ENCODE measurements at places on chromosomes 3 and 15.

- DNase-seq = no peak
These were observed 142.3 kb upstream of the CHL1 start for GRCh38 chr3:54240-54639.

DNA sequence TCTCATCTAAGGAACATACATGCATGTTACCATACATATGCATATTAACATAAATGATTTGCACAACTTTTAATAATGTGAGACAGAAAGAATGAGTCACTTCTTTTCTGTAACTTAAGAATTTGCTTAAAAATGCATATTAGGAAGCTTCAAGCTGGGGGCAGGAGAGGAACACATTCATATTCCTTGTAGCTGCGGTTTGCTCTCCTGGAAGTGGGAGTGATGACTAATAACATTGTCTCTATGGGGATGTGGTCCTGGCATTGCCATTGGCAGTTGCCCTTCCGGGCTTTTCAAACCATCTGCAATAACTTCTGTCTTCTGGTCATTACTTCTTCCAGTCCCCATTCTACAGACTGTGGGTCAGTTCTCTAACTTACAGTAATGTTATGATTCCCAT, 15.6 kb downstream of the CHST2 start:
- DNase-seq = no peak

- DNase-seq = no peak
These were observed 1044.2 kb downstream of the AGBL1 start for GRCh38 chr15:87123676-87124382.

DNA sequence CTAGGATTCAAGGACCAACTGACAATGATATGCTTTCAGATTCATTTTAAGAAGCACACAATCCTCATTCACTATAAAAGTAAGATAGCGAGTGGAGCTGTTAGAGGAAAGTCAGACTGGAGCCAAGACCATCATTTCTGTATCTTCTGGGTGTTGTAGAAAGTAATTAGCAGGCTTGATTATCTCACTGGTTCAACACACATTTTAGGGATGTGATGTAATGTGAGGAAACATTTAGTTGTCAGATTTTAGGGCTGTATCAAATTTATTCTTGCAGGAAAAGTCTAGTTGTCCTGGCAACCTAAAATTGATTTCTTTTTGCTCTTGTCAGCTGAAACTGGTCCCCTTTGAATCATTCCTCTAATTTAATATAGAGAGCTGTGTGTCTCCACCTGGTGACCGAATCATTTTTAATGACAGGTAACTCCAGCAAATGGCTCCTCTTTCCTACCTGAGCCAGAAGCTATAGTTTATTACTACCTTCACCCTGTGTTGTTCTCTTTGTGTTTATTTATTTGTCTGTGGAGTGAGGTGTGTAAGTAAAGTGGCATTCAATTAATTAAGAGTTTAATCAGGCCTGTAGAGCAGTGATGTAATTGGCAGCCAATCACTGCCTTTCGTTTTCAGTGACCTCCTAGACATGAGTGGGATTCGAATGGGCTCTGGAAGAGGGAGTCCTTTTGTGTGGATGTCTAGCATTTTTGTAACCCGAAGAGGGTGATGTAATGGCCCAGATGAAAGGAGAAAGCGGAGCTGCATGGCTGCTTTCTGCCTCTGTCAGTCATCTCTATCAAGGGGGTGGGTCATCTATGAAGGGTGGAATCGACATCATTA, 125.8 kb downstream of the LPP start:
- no peak for DNase-seq

GRCh38 chr3:71931922-71932321, 147.0 kb upstream of the PROK2 start:
- DNase-seq = no peak

- DNase-seq = no peak
These were observed 2.8 kb upstream of the VGLL3 start for GRCh38 chr3:86993704-86994103.

DNA sequence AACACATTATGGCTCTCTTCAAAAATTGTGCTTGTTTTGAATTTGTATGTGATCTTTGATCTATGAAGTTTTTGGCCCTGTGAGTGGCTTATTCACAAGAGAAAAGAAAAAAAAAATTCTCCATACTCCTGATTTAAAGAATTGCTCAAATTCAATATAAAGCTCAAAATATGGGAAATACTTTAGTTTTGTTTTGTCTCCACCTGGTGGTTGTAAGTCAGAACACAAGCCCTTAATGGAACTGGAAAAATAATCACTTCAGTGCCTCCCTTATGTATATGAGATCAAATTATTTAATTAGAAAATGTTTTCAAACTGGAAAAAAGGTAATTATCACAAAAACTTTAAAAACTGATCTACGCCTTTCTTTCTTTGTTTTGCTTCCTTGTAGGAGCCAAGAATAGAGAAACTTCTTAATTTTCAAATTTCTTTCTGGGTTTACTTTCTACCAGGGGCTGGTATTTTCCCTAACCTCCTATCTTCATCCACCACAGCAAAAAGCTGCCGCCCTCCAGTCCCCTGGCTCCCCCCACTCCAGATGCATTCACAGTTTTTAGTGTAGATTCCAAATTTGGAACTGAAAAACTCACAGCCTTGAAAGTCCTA, 50.6 kb downstream of the SERP1 start:
- no peak for DNase-seq

DNA sequence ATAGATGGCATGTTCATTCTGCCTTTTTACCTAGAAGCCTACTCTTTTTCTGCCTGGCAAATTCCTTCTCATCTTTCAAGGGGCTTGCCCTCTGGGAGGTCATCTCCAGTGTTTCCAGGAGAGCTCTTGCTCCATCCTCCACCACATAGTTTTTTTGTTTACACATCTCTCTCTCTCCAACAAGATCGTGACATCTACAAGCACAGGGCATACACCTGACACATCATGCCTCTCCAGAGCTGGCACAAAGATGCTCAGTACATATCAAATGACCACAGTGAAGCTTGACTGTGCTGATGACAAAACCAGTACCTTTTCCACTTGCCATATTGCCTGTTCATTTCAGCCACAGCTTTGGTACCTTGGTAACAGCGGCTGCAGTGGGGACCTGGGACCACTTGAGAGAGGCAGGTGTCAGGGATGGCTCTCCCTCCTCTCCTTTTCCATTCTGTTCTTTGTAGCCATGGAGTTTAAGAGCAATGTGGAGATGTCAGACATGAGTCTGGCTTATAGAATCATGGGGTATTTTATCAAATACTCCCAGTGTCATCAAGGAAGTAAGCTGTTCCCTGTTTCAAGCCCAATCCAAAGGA, 15.4 kb downstream of the ALPK3 start:
- no peak for DNase-seq

GRCh38 chr3:188407158-188407880, 253.4 kb downstream of the LPP start:
- no peak for DNase-seq

GRCh38 chr15:26243382-26243781, 380.3 kb upstream of the ATP10A start:
- no peak for DNase-seq

- no peak for DNase-seq
These were observed 34.2 kb upstream of the INO80 start for GRCh38 chr15:41150279-41150678.

GRCh38 chr15:41564286-41564959, 5.4 kb downstream of the TYRO3 start:
- no peak for DNase-seq

DNA sequence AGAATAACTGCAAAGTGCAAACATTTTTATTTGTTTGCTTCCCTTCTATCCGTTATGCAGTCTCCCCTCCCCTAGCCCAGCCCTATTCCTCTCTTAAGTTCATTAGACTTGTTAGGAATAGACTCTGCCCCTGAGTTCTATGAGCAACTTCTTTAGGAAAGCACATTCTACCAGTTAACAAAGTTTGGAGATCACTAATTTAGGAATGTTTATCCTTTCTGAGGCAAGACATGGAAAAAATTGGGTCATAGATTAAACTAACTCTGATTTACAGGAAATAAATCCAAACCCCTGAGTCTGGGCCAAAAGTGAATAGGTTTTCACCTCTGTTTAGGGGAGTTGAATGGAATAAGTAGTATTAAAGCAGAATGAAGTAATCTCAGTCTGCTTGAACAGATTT, 34.4 kb downstream of the C3orf80 start:
- no peak for DNase-seq

- no peak for DNase-seq
These were observed 26.4 kb upstream of the CORO2B start for GRCh38 chr15:68552344-68552743.

DNA sequence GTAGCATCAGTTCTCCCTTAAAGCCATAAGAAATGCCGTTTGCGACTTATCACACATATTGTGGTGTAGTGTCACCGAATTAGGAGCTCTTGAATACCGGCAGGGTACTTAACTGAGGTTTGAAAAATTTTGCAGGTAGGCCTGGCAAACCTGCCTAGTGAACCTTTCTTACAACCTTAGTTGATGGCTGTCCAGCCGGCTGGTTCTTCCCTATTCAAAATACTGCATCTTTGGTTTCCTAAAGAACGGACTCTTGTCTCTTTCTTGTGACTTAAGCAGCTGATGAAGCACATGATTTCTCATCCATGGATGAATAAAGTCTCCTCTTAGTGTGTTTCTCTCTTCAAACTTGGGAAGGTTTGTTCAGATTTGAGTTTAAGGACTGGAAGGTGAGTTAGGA, 1.5 kb downstream of the RAB7A start:
- no peak for DNase-seq

DNA sequence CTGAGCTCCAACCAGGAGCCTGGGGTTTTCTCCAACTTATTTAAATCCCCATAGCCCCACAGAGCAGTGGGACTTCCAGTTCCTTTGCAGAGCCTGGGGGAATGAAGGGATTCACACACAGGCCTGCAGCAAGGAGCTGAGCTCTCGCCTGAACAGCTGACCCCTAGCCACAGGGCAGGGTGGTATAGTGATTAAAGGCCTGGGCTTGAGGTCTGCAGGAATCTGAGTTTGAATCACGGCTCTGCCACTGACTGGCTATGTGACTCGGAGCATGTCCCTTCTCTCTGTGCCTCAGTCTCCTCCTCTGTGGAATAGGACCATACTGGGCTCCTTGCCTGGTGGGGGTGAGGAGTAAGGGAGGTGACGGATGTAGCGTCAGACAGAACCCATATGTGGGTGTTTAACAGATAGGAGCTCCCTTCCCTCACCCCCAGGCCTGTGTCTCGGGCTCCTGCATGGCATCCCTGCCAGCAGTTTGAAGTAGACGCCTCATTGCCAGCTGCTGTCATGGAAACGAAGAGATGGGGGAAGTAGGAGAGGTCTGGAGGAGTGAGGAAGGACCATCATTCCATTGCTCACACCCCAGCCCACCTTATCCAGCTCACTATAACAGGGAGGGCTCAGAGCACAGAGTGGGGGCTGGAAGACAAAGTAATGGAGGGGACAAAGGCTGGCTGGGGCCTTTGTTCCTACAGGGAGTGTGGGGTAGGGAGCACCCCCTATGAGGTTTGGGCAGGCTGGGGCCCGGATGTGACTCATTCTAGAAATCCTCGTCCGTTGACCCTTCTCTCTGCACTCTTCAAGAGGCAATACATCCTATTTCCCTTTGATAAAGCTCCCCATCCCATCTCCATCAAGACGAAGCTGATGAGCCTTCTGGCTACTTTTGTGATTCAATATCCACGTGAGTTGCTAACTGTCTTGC, 14.8 kb downstream of the HRH1 start:
- DNase-seq = no peak

DNA sequence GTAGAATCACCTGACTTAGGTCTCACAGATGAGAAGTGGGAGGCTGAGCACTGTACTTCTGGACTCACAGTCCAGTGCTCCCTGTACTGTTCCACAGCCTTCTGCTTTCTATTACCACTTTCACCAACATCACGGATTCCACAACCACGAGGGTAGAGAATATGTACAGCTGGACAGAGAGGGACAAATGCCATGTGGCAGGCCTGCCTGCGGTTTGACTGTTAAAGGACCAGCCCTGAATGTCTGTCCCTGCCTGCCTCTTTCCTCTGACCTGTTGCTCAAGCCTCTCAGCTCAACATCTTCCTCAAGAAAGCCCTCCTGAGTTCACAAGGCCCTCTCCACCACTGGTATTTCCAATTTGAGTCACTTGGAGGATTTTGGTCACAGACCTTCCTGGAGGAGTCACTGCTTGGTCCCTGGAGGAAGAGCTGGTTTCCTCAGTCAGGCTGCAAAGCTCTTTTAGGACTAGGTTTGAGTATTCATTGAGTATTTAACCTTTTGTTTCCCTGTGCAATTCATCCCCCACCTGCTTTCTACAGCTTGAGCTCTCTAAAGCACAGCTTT, 49.1 kb downstream of the RAB11A start:
- DNase-seq = no peak

- DNase-seq = no peak
These were observed 18.7 kb downstream of the TGM4 start for GRCh38 chr3:44893097-44893496.

GRCh38 chr3:105915524-105915923, 46.7 kb upstream of the CBLB start:
- no peak for DNase-seq

DNA sequence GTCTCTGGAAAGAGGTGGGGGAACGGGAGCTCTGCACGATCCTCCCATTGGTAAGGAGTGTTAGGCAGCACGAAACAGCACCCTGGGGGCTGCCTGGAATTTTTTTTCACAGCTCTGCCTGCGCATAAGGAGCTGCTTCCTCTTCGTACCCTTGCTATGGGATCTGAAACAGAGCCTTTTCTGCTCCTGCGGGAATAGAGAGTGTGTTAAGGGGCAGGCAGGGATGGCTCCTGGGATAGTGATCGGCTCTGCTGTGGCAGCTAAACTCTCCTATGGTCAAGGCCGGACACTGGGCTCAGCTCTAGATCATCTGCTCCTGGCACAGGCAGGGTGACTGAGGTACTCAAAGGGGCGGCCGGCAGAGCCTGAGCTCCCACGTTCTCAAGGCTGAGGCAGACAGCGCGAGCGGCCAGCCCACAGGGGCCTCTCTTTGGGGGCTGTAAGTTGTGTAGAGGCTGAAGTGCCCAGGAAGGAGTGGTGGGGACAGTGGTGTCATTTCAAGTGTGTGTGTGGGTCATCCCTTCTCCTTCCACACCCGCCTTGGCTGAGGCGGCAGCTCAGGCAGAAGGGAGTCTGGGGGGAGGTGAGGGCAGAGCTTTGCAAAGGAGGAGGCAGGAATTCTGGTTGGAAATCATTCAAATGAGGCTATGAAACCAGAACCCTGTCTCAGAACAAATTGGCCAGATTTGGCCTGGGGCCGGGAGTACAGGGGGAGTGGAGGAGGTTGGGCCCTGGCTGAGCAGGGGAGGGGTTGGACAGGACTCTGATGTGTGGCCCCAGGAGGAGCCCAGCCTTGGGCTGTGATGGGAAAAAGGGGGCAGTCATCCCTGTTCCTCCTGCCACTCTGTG, 31.0 kb downstream of the EPHB3 start:
- no peak for DNase-seq

- no peak for DNase-seq
These were observed 260.5 kb upstream of the LYSMD4 start for GRCh38 chr15:99993681-99994131.

DNA sequence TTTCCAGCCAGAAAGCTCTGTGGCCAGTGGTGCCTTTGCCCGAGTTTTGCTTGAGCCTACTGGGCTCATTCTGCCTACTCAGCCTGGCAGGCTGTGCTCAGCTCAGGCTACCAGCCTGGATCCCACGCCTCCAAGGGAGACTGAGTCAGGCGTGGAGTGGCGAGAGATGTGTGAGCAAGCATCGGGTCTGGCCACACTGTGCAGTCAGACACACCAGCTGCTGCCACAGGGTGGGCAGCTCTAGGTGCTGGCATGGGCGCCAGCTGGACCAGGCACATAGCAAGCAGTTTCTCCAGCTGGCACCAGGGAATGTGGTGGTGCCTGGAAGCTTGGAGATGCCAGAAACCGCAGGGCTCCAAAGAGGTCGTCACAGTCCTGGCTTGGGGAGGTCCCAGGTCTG, 498.5 kb upstream of the CNTN4 start:
- no peak for DNase-seq

Data from stimulated activated CD8-positive, alpha-beta memory T cell treated with anti-CD3 and anti-CD28 coated beads, Interleukin-4, amount 100 ng/mL, for 1 hour (primary cell).